ENCODE measurements at places on chromosomes 11 and 22.

DNA sequence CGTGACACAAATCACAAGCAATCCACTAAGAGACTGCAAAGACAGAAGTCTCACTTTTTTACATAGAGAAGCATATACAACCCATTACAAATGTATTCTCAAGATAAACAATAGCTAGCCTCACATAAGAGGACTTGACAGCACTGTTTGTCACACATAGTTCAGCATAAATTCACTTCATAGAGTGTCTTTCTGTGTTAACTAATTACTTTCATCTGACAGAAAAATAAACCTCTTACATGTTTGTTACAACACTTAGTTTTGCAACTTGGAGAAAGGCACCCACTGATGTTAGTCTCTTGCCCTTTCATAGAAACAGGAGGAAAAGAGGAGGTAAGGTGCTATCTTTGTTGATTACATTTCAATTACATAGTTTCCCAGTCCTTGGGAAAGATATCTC is 2221.9 kb upstream of the RAG2 start:
- DNase-seq = no peak

DNA sequence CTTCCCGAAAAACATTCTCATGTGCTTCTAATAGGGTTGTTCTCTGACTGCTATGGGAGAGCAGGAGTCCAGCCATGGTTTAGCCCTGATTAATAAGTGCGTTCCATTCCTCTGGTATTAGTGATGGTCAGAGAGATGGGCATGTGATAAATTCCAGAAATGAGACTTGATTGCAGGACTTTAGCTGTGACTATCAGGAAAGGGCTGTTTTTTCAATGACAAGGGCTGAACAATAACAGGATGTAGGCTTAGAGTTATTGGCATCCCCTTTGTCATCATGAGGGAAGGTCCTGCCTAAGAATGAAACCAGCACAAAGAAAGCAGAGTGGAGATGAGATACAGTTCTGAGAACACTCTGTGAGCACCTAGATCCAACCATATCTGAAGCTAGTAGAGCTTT is 494.6 kb downstream of the MIAT start:
- DNase-seq = no peak

DNA sequence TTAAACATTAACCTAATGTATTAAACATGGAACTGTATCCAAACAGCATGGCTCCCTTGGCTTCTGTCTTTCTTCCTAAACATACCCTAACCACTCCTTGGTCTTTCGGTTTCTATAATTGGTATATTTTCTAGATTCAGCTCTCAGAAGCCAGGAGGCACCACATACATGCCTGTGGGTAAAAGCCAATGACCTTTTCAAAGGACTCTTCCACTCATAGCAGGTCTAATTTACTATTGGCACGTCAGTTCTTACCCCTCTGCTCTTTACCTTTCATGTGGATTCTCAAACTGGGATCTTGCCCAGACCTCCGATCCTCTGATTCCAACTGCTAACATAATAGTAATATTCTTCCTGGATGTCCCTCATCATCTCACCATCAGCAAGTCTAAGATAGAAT is 835.1 kb downstream of the NTM start:
- no peak for DNase-seq

DNA sequence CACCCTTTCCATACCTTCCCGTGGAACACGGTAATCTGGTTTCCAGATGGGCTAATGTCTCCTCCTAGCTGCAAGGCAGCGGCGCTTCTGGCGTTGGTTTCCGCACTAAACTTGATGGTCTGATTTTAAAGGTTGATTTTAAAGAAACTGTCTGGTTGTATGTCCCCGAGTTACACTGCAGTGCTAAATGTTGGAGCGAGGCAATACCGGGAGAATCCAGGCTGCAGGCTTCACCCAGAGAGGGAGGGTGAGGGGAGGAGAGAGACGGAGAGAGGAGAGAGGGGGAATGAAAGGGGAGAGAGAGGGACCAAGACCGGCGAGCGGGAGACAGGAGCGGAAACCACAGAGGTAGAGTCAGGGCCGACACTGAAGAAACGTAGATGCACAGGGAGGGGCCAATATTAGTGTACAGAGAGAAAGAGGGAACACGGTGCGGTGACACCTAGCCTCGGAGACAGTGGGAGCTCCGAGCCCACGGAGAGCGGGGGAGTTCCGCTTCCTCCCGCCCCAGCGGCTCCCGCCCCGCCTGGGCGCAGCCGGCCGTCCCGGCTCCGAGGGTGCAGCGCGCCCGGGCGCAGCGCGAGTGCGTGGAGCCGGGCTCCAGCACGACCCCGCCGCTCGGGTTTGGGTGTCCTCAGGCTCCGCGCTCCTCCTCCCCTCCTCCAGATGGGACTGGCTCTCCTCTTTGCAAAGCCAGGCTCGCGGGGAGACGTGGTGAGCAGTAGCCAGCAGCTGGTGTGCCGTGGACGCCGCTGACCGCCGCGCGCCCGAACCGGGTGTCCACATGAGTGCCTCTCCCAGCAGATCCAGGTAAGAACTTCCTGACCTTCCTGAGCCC is 71.9 kb upstream of the GRAMD1B start:
- no peak for DNase-seq

DNA sequence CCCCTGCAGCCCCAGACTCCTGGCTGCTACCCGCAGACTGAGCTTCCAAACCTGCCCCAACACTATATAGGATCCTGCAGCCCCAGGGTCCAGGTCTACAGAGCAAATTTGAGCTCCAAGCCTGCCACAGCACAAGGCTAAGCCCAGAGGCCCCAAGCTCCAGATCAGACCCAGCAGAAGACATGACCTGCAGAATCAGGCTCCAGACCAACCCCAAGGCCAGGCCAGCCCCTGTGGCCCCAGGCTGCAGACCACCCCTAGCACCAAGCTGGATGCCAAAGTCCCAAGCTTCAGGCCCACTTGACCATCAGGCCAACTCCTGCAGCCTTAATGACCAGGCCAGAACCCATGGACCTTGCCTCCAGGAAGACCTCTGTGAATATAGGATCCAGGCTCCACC is 145.3 kb downstream of the DLG2 start:
- DNase-seq = no peak

GRCh38 chr11:47202576-47202975 is 12.2 kb upstream of the DDB2 start:
- no peak for DNase-seq

- DNase-seq = no peak
Observed at GRCh38 chr22:25114369-25115362, 85.0 kb upstream of the CRYBB3 start.

- peak; percentile 74 for DNase-seq
Observed at GRCh38 chr11:12174477-12175143, 64.2 kb downstream of the MICAL2 start.

DNA sequence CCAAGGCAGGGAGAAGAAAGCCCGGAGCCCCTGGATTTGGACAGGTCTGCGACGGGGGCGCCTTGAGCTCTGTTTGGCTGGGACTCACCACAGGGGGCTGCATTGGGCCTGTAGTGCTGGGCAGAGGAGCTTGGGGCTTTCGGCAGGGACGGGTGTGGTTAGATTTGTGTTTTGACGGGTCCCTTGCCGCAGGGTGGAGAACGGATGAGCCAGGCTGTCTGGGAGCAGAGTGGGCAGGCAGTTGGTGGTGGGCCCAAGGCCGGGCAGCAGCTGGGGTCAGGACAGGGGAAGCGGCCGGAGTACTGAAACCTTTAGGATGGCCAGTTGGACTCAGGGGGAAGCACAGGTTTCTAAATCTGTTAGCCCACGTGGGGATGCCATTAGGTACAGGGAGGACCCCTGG is 13.4 kb downstream of the C11orf24 start:
- no peak for DNase-seq

DNA sequence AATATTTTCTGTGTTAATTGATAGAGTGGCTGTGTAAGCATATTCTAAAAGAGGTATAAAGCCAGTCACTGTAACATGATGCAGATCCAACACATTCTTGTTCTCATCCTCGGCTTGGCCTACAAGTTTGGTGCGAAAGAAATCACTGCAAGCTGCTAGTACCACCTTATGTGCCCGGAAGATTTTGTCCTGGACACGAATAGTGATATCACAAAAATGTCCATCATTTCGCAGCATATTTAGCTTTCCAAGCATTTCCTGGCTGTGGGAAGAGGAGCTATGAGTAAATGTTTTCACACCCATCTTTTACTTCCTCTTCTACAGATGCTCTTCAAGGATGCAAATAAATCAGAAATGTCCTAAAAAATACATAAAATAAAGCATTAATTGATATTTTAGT is 53.1 kb downstream of the ZBTB44 start:
- no peak for DNase-seq

DNA sequence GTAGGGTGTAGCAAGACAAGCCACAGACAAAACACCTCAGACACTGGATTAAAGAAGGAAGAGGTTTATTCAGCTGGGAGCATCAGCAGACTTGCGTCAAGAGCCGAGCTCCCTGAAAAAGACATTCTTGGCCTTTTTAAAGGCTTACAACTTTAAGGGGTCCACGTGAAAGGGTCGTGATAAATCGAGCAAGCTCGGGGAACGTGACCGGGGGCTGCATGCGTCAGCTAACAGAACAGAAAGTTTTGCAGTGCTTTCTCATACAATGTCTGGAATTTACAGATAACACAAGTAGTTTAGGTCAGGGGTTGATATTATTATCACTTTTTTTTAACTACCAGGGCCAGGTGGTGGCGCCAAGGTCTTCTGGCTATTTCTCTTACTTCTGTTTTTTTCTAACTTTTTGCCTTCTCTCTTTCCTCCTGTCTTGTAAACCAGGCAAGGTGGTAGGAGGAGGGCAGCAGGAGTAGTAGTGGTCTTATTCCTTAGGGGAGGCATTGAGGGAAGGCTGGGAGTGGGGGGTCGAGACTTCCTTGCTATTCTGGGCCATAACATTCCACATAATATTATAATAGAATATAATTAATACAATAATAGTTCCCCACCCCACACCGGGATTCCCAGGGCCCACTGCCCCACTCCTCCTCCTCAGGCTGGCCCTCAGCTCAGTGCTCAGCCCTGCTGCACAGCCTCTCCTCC is 587 bp upstream of the ALDH3B1 start:
- DNase-seq = peak; percentile 93

DNA sequence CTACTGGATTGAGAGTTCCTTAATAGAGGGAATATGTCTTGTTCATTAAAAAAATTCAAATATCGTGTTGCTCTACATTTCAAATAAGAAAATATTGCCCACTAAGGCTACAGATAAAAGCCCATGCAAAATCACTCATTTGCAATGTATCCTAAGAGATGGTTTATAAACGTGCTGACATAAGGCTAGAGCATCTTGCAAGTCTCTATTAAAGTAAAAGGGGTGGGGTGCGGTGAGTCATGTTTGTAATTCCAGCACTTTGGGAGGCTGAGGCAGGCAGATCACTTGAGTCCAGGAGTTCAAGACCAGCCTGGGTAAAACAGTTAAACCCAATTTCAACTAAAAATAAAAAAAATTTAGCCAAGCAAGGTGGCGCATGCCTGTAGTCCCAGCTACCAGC is 70.3 kb downstream of the PGR start:
- DNase-seq = no peak

DNA sequence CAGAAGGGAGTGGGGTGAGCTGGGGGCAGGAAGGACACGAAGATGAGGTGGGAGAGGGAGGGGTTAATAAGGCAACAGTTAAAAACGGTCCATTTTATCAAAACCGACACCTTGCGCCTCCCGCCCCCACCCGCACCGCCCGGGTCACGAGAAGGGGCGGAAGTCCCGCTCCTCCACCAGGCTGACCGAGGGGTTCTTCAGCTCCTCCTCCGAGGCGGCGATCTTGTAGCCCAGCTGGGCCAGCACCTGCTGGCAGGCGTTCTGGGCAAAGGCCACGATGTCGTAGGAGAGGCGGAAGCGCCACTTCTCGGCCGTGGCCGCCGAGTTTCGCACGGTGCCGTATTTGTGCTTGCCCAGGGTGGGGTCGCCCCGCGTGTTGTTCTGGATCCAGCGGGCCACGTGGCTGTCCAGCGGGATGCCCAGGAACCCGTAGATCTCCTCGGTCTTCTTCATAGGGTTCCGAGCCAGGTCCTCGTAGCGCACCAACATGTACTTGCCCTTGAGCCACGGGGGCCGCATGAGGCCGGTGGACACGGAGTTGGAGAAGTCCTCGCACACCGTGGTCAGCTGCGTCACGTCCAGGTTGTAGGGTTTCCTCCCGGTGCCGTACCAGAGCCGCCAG is 15.8 kb downstream of the CHST1 start:
- peak; percentile 4 for DNase-seq

- peak; percentile 30 for DNase-seq
Observed at GRCh38 chr11:3786781-3787428, 10.4 kb downstream of the NUP98 start.

- DNase-seq = no peak
Observed at GRCh38 chr11:83361831-83362230, 75.7 kb upstream of the CCDC90B start.

GRCh38 chr11:43933608-43934551 is 8.6 kb upstream of the C11orf96 start:
- no peak for DNase-seq

DNA sequence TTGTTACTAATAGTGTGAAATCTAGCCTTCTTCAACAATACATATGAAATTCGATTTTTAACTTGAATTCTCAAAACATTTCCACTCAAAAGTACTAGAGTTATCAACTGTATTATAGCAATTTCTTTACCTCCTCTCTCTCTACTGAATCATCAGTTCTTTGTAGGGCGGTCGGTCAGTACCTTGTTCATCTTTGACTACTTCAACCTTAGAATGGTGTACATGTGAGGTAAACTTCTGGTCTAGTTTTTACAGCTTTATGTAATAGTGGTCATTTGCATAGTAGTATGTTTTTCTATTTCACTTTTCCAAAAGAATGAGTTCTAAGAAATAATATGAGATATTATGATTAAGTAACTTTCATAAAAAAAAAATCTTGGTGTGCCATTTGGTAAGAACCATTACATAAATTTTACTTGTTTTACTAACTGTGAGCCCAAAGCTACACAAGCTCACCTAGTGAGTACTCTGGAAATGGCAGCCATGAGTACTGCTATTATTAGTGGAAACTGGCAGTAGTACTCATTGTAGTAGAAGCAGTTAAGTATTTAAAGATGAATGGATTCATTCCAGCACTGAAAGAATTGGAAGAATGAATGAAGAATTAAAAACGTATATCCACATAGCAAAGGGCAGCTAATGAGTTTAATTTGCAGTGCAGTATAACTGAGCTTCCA is 30.1 kb downstream of the SESN3 start:
- DNase-seq = no peak

DNA sequence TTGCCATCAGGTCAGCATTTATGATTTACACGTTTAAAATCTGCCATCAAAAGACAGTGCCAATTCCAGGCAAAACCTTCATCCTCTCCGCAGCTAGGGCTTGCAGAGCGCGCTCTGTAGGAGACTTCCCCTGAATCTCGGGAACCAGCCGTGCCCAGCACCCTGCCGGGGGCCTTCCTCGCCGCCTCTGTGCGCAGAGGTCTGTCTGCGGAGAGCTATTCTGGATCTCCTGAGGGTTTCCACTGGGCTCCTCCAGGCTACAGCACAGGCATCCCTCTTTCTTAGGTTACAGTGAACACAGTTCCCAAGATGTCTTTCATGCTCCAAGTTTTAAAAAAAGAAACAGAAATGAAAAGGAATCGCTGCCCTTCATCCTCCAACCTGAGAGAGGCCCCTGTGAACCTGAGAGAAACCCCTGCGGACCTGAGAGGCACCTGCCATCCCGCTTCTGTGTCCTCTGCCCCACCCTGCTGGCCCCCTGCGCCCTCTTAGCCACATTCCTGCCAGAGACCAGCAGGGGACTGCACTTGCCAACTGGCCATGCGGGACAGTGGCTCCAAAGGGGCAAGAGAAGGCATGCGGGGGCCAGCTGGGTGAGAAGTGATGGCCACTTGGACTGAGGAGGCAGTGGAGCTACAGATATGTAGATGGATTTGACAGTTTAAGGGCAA is 16.1 kb downstream of the TP53AIP1 start:
- no peak for DNase-seq
